Heart left ventricle (tissue), 16 donors: ENCODE measurements at places on chromosomes 11 and 22. TPM values are rescaled to one million over a fixed set of nuclear protein-coding genes. Genes with fewer than 3 reads are reported as not detected.

HEPN1 gene
- not detected for total RNA-seq

PYGM gene
- 105 TPM for total RNA-seq

WNT11 gene
- 9.2 TPM for total RNA-seq

RPL3 gene
- 481 TPM for total RNA-seq

ROBO4 gene
- total RNA-seq = 20.3 TPM

SAA1 gene
- not detected for total RNA-seq

ZP1 gene
- total RNA-seq = not detected

SLC22A6 gene
- total RNA-seq = not detected

LRRC4C gene
- 0.32 TPM for total RNA-seq

FXYD2 gene
- total RNA-seq = not detected

CABP4 gene
- total RNA-seq = not detected

UPK2 gene
- total RNA-seq = not detected

MAFF gene
- total RNA-seq = 12.3 TPM

LDHAL6A gene
- not detected for total RNA-seq

MPEG1 gene
- total RNA-seq = 7.1 TPM

CCDC15 gene
- total RNA-seq = 0.25 TPM

TNNT3 gene
- 34.3 TPM for total RNA-seq

SYT9 gene
- total RNA-seq = 1.4 TPM

CRYAB gene
- total RNA-seq = 20,720 TPM

MS4A14 gene
- 0.60 TPM for total RNA-seq

ASPHD2 gene
- 1.5 TPM for total RNA-seq

CCDC89 gene
- 0.44 TPM for total RNA-seq

PATE4 gene
- total RNA-seq = not detected

RABL2B gene
- total RNA-seq = 3.8 TPM

TMEM191C gene
- total RNA-seq = 0.52 TPM

UBQLN3 gene
- not detected for total RNA-seq

OR6T1 gene
- total RNA-seq = not detected

HTR3B gene
- not detected for total RNA-seq

DNAJB7 gene
- not detected for total RNA-seq

GGT1 gene
- total RNA-seq = 8.2 TPM

OR51G2 gene
- total RNA-seq = not detected

LARGE2 gene
- 0.88 TPM for total RNA-seq

DYNC2H1 gene
- total RNA-seq = 2.4 TPM
